ENCODE measurements at places on chromosomes 12 and 14. TPM values are rescaled to one million over a fixed set of nuclear protein-coding genes. Genes with fewer than 3 reads are reported as not detected.

The ST8SIA1 gene
- total RNA-seq, result 2.6 TPM

The TAS2R14 gene
- total RNA-seq, result 1.3 TPM

The HSP90AA1 gene
- 466 TPM for total RNA-seq

The PHETA1 gene
- 0.98 TPM for total RNA-seq

The OR6C2 gene
- not detected for total RNA-seq

The SERPINA1 gene
- total RNA-seq, result 0.53 TPM

The CLEC7A gene
- not detected for total RNA-seq

The SRGAP1 gene
- total RNA-seq, result not detected

The RASSF8 gene
- 0.65 TPM for total RNA-seq

The PLCZ1 gene
- not detected for total RNA-seq

DNA sequence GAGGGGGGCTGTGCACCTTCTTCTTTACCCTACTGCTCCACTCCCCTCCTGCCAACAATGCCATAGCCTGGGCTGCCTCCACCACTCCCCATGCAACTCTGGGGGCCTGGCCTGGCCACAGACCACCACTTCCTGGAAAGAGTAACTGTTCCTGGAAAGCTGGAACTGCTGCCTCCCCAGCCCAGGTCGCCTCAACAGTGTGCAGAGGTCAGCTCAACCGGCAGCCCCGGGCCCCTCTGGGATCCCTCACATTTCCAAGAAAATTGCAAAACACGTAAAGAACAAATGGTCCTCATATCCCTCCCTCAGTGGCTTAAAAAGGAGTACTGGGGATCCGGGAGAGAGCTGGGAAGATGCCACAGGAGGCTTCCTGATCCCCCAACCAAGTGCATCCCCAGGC lies 22.4 kb upstream of the DIO3 start:
- peaks cover 14% of the 10 kb centered on the region for H3K4me1 ChIP-seq
- no peak overlapping the region for H3K27ac ChIP-seq
- no peak for DNase-seq
- no peaks in the 10 kb centered on the region for H3K36me3 ChIP-seq
- no peak overlapping the region for H3K4me3 ChIP-seq
- peaks cover 4% of the 10 kb centered on the region for H3K27me3 ChIP-seq

DNA sequence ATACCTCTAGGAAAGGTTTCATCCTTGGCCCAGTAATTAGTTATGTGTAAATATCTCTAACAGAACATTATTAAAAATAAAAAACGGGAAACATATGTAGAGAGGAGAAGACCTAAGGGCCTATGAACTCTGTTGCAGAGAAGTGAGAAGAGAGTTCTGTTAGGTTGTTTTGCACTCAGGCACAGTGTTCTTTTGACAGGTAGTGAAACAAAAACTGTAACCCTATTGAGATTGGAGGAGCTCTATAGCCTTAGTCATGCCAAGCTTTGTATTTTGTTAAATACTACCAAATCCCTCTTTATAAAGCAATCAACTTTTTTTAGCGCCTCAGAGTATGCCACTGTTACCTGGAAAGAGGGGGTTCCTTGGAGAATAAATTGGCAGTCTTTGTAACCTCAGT lies 77.6 kb downstream of the CNTN1 start:
- no peaks in the 10 kb centered on the region for H3K4me1 ChIP-seq
- no peak for DNase-seq
- H3K27ac ChIP-seq, result no peak overlapping the region
- no peaks in the 10 kb centered on the region for H3K27me3 ChIP-seq
- H3K36me3 ChIP-seq, result no peaks in the 10 kb centered on the region

GRCh38 chr14:99772371-99773283 lies 20.6 kb upstream of the EML1 start:
- no peaks in the 10 kb centered on the region for H3K4me1 ChIP-seq
- DNase-seq, result no peak
- no peak overlapping the region for H3K4me3 ChIP-seq
- H3K36me3 ChIP-seq, result no peaks in the 10 kb centered on the region

DNA sequence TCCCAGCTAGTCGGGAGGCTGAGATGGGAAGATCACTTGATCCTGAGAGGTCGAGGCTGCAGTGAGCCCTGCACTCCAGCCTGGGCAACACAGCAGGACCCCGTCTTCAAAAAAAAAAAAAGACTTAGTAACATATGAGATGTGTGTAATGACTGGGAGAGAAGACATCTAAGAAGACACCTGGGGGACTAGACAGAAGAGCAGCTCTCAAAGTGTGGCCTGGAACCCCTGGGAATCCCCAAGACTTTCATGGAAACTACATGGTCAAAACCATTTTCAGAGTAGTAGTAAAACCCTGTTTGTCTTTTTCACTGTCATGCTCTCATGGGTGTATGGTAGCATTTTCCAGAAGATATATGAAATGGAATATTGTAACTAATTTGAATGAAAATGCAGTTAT lies 45.3 kb downstream of the R3HDM2 start:
- peaks cover 2% of the 10 kb centered on the region for H3K4me1 ChIP-seq
- H3K27ac ChIP-seq, result no peak overlapping the region
- H3K36me3 ChIP-seq, result peaks cover 30% of the 10 kb centered on the region
- DNase-seq, result no peak

- H3K27me3 ChIP-seq, result peaks cover 3% of the 10 kb centered on the region
- no peaks in the 10 kb centered on the region for H3K4me1 ChIP-seq
- no peaks in the 10 kb centered on the region for H3K36me3 ChIP-seq
- DNase-seq, result no peak
- no peak overlapping the region for H3K27ac ChIP-seq
- H3K4me3 ChIP-seq, result no peak overlapping the region
Observed at GRCh38 chr12:19025582-19025981, 104.0 kb upstream of the PLEKHA5 start.

DNA sequence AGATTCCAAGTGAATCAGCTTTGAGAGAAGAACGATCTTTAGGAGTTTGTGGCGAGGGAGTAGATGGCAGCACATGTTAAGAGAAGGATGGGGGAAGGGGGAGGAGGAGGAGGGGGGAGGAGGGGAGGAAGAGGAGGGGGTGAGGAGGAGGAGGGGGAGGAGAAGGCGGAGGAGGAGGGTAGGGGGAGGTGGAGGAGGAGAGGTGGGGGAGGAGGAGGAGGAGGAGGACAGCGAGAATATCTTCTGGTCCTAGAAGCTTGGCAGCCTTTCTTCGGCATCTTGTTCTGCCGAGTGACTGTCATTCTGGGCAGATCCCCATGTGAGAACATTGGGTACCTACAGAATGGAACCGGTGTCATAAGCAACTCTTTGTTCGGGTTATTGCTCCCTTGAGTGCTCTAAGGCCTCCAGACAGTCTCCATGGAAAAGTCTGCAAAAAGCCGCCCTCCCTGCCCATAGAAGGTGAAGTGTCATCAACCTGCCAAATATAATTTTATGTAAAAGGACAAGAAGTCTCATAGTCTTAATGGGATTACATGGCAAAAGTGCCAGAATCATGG lies 6.9 kb downstream of the RFC5 start:
- H3K4me1 ChIP-seq, result peaks cover 13% of the 10 kb centered on the region
- no peak overlapping the region for H3K4me3 ChIP-seq
- H3K36me3 ChIP-seq, result peaks cover 81% of the 10 kb centered on the region
- no peak for DNase-seq

- no peak for DNase-seq
- no peak overlapping the region for H3K4me3 ChIP-seq
- no peaks in the 10 kb centered on the region for H3K36me3 ChIP-seq
- peaks cover 7% of the 10 kb centered on the region for H3K27me3 ChIP-seq
- no peaks in the 10 kb centered on the region for H3K4me1 ChIP-seq
- no peak overlapping the region for H3K27ac ChIP-seq
Observed at GRCh38 chr14:76346391-76347160, 29.4 kb upstream of the ESRRB start.

- no peak for DNase-seq
- H3K27ac ChIP-seq, result peak overlapping the region; percentile 78
- peak overlapping the region; percentile 50 for H3K4me3 ChIP-seq
Observed at GRCh38 chr12:53224061-53224896, 7.7 kb downstream of the RARG start.

GRCh38 chr12:3249081-3249800 lies 172.1 kb downstream of the TSPAN9 start:
- no peak overlapping the region for H3K4me3 ChIP-seq
- H3K4me1 ChIP-seq, result peaks cover 7% of the 10 kb centered on the region
- H3K36me3 ChIP-seq, result no peaks in the 10 kb centered on the region
- H3K27me3 ChIP-seq, result peaks cover 4% of the 10 kb centered on the region
- no peak overlapping the region for H3K27ac ChIP-seq

DNA sequence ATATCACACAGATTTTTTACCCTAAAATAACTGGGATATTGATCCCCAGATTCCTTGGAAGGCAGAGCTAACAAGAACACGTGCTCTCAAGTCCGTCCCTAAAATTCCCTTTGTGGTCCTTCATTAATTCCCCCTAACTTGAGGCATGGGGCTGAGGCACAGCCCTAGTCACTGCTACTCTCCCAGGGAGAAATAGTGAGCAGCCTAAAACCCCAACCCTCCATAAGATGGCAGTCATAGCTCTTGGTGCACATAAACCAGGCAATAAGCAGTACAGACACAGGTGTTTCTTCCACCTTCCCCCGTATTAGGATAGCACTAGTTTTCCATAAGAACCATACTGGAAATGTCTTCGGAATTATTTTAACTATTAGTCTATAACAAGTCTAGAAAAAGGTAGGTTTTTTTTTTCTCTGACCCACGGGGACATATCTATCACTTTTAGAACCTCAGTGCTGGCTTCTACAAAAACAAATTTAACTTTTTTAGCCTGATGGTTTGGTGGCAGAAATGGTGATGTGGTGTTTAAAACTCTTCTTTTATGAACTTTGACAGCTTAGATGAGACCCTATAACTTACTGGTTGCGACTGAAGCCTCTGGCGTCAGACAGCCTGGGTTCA lies 3.1 kb upstream of the ARHGEF40 start:
- H3K4me3 ChIP-seq, result no peak overlapping the region
- H3K27me3 ChIP-seq, result peaks cover 77% of the 10 kb centered on the region
- H3K36me3 ChIP-seq, result peaks cover 2% of the 10 kb centered on the region
- no peak overlapping the region for H3K27ac ChIP-seq
- peaks cover 33% of the 10 kb centered on the region for H3K4me1 ChIP-seq
- no peak for DNase-seq

DNA sequence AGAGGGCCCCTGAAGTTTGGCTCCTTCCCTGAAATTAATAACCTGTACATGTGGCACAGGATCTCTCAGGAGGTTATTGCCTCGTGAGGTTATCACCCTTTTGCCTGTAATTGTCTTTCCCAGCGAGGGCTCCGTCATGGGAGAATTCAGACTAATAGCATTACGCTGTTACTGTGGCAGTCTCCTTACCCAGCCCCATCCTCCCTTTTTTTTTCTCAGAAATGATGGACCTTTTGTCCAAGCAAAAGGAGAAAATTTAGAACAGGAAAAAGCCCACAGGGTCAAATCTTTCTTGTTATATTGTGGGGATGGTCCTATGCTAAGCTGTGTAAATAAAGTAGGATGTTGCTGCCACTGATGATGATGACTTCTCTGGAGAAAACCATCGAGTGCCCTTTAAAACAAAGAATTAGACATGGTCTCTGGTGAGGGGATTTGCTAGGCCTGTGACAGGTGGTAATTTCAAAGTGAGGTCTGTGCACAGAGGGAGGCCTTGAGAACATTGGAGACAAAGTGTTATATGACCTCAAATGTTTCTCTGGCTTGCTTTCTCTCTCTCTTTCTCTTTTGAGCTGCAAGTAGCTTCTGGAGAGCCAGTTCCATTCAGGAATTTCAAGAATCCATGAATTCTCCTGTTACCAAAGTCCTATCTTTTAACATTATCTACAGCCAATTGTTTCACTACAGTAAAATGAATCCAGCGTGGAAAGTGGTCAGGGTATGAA lies 357.2 kb downstream of the BMP4 start:
- no peak overlapping the region for H3K27ac ChIP-seq
- H3K4me1 ChIP-seq, result no peaks in the 10 kb centered on the region
- DNase-seq, result no peak
- no peaks in the 10 kb centered on the region for H3K27me3 ChIP-seq

DNA sequence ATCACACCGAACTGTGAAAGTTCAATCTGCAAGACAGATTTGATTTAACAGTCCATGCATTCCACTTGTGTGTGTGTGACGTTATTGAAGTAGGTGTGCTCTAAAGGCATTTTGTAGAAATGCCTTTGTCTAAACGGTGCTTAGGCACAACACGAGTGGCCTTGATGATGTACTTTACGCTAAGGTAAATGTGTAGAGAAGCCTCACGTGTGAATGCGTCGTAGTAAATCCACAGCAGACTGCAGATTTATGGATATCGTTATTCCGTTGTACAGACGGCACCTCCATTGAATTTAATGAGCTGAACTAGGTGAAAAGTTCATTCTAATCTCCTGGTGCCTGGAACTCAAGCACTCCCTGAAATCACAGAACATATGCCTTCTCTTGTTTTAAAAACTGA lies 202.8 kb upstream of the STXBP6 start:
- H3K27me3 ChIP-seq, result no peaks in the 10 kb centered on the region
- H3K4me3 ChIP-seq, result no peak overlapping the region
- DNase-seq, result no peak
- no peaks in the 10 kb centered on the region for H3K4me1 ChIP-seq
- H3K27ac ChIP-seq, result no peak overlapping the region

- DNase-seq, result no peak
- no peak overlapping the region for H3K27ac ChIP-seq
- no peaks in the 10 kb centered on the region for H3K36me3 ChIP-seq
- H3K4me3 ChIP-seq, result no peak overlapping the region
- no peaks in the 10 kb centered on the region for H3K4me1 ChIP-seq
Observed at GRCh38 chr14:37023875-37024565, 148.4 kb downstream of the SLC25A21 start.

GRCh38 chr14:75640876-75641275 lies 19.8 kb downstream of the ERG28 start:
- DNase-seq, result no peak
- H3K27me3 ChIP-seq, result no peaks in the 10 kb centered on the region
- no peak overlapping the region for H3K4me3 ChIP-seq
- H3K36me3 ChIP-seq, result no peaks in the 10 kb centered on the region
- no peaks in the 10 kb centered on the region for H3K4me1 ChIP-seq

GRCh38 chr12:79883216-79883615 lies 51.7 kb downstream of the PPP1R12A start:
- no peak overlapping the region for H3K27ac ChIP-seq
- no peaks in the 10 kb centered on the region for H3K27me3 ChIP-seq
- no peak overlapping the region for H3K4me3 ChIP-seq

DNA sequence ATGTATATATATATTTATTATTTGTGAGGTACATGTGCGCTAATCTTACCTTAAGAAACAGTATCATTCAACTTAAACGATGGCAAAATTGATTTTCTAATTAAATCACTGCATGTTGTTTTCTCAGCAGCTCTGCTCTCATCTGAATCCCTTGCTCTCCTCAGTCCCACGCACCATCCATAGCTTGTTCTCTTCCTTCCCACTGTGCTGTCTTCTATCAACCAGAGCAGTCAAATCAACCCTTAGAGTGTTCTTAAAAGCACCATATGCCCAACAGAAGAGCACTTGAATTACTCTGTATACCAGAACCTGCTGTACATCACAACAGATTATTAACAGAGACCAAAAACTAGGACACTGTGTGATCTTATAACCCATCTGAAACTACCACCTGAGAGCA lies 209.4 kb upstream of the G2E3 start:
- H3K27me3 ChIP-seq, result peaks cover 7% of the 10 kb centered on the region
- no peak overlapping the region for H3K27ac ChIP-seq
- H3K4me3 ChIP-seq, result no peak overlapping the region
- no peak for DNase-seq
- no peaks in the 10 kb centered on the region for H3K36me3 ChIP-seq

GRCh38 chr12:8905546-8905945 lies 8.8 kb upstream of the PHC1 start:
- H3K27ac ChIP-seq, result no peak overlapping the region
- H3K36me3 ChIP-seq, result no peaks in the 10 kb centered on the region
- no peaks in the 10 kb centered on the region for H3K4me1 ChIP-seq
- no peak overlapping the region for H3K4me3 ChIP-seq
